Vagina (tissue), 2 donors: ENCODE measurements at places on chromosomes 2 and 18.

DNA sequence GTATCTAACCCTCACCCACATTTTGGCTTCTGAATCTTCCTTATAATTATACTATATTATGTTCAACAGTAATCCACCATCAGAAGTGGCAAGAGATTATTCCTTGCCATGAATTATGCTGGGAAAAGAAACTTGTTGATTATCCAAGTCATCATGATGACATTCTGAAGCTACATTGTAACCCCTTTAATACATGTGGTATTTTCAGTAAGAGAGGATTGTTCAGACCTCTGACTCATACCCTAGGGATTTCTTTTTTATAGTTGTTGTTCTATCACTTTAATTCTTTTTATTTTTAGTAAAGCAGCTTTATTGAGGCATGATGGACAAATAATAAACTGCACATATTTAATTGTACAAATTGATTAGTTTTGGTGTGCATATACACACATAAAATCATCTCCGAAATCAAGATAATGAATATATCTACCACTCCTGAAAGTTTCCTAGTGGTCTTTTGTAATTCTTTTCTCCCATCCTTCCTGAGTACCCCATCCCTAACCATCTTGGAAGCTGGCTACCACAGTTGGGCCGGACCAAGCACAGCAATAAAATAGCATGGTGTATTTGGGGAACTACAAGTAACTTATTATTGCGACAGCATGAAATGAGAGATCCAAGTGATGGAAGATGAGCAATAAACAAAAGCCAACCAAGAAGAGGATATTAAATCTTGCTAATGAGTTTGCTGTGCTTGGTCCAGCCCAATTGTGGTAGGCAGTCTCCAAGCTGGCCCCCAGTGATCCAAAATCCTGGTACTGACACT lies 159.9 kb downstream of the BARD1 start:
- no peak for DNase-seq

DNA sequence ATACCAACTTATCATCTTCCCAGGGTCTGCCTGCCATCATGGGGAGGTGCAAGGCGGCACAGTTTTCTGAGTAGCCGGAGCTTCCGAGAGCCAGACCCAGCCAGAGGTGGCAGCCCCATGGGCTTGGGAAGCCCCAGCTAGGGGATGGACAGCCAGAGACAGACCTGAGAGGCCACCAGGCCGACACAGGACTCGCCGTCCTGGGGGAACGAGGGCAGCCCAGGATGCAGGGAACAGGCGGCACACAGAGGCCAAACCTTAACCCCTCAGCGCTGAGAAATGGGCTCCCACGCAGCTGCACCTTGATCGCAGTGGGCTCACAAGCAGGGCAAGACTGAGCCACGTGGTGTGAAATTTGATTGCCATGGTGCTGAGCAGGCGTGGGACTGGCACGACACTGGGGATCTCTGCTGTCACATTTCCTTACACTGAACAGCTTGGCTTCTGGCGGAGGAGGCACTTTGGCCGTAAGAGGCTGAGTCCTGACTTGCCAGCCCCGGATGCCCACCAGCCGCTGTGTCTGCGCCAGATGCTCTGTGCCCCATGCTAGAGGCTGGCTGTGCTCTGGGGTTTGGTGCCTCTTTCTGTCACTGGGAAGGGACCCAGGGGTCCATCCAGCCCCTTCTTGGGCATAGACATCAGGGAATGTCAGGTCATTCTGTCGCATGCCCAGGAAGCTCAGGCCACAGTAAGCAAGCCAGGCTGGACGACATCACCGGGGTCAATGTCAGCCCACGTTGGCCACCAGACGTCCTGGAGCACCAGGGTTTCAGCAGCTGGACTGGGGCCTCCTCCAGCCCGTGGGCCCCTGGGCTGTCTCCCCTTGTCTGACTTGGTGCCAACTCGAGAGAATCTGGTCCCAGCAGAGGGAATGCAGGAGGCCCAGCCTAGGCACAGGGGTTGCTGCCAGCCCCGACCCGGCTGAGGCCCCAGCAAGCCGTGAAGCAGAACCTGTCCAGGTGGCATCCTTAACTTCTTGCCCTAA lies 312.1 kb upstream of the MYT1L start:
- peak; percentile 87 for DNase-seq

- no peak for DNase-seq
Observed at GRCh38 chr2:213238753-213239495, 45.3 kb upstream of the SPAG16 start.

DNA sequence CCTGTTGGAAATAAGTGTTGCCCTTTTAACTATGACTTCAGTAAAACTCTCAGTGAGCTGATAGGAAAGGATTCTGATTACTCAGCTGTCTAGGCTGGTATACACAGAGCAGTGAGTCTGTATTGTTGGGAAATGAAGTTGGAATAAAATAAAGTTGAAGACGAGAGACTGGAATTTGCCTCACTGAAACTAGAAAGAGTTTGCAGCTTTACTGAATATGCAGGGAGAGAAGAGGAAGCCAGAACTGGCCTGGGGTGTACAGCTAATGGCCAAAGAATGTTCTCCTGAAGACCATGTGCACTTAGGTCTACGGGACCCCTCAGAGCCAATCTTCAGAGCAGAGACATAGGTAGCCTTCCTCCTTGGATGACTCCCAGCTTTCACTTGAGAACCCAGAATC lies 26.5 kb downstream of the EIF4E2 start:
- DNase-seq, result no peak

DNA sequence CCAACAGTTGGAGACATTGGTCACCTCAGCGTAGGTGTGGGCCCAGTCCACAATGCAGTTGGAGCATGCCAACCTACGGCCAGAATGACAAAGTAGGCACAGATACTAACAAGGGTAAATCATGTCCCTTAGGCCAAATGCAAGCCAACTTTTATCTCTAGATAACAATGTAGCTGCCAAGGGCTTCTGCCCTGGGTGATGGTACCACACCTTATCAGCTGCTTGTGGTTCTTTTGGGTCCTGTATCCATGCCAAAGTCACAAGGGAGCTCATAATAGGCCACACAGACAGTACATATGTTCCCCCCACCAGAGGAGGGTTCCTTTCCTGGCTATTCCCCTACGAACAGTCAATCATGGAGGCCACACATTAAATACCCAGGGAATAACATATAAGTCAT lies 19.1 kb downstream of the PHOSPHO2 start:
- DNase-seq, result no peak

DNA sequence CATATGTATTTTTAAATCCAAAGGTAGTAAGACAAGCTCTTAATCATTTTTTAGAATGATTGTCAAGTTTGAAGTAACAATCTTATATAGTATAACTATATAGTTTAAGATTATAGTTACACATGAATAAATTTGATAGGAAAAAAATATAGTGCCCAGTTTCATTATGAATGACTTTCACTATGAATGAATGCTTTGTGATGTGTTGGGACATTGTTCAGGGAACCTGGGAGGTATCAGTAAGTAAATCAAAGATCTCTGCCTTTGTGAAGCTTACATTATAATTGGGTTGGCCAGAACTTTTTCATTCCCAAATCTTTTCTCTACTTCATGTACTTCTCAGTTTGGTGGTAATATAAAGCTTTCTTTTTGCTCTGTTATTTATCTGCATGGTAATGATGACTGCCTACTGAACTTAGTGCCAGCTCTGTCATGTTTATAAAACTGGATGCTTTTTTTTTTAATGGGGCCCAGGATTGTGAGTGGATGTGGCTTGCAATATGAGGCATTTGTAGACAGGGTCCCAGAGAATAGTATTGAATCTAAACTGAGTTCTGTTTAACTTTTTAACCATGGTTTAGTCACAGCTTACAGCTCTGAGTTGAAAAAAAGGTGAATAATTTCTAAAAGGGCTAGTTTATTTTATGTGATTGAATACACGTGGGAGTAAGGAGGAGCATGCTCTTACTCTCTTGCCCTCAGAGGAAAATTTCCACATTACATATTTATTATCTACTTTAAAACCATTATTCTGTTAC lies 23.3 kb downstream of the GLS start:
- DNase-seq, result no peak

DNA sequence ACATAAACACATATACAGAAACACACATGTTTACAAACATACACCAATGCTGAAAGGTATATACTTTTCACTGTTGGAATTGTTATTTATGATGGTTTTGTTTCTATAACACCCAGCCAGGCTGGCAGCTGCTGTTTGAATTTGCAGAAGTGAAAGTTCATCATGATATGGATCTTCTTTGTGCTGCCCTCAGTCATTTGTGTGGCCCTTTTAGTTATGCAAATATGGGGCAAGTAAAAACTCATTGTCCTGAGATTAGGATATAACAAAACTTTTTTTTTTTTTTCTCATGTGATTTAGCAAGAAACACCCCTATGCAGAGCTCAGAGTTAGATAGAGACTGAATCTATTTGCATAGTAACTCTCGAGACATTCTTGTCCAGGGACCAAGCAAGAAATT lies 714.1 kb downstream of the KCNJ3 start:
- DNase-seq, result no peak

DNA sequence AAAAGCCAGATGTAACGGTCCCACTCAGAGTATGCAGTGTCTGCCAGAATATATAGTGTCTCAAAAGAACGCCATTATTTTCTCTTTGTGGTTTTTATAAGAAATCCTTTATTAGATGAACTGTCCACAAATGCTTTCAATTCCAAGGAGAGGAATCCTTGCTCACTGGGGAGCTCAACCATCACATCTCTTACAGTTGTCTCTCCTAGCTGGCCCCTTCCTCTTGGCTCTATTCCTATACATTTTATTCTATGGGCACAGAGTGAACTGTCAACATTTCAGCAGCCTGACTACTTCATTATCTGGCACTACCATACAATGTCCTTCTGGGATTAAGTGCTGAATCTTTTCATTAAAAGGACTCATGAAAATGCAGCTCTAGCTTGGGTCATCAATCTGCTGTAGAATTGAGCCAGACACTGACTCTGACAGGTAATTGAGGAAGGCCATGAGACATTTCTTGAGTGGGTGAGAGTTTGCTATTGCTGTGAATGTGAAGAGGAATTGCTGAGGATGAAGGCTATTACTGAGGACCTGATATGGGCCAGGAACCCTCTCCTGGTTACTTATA lies 96.5 kb upstream of the THOC1 start:
- DNase-seq, result no peak

GRCh38 chr18:13416208-13416607 lies 197.6 kb downstream of the LDLRAD4 start:
- no peak for DNase-seq

GRCh38 chr18:28485918-28486317 lies 309.0 kb upstream of the CDH2 start:
- DNase-seq, result no peak

DNA sequence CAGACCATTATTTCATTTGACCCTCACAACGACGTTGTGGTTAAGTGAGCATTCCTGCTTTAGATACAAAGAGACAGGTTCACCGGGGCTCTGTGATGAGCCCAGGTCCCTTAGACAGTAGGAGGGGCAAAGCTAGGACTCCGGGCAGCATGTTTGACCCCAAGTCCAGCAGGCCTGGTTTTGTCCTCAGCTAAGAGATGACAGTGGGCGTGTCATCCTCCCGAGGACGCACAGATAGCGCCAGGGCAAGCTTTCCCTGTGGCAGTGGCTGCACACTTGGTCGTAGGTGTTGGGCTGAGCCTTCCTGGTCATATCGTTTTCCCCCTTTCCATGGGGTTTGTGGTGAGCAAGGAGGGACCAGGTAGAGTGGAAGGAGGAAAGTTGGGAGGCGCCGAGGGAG lies 76.3 kb downstream of the MTCL1 start:
- DNase-seq, result peak; percentile 67

GRCh38 chr18:13382366-13382953 lies 163.9 kb downstream of the LDLRAD4 start:
- DNase-seq, result peak; percentile 82

- DNase-seq, result no peak
Observed at GRCh38 chr2:15421753-15422152, 139.4 kb downstream of the NBAS start.

DNA sequence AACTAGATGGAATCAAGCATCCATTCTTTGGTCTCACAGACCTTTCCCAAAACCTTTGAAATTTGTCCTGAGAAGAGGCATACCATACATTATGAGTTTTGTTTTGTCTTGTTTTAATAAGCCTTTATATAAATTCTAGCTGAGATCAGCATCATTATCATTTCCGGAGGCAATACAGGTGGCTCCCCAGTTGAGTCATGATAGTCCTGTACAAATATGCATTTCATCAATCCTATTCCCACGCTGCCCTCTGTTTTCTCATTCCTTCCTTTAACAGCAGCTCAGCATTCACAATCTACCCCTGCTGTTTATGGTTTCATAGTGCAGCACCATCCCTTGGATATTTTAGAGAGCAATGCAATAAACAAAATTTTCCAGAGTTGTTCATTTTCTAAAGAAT lies 216.7 kb downstream of the TXNL1 start:
- DNase-seq, result no peak

DNA sequence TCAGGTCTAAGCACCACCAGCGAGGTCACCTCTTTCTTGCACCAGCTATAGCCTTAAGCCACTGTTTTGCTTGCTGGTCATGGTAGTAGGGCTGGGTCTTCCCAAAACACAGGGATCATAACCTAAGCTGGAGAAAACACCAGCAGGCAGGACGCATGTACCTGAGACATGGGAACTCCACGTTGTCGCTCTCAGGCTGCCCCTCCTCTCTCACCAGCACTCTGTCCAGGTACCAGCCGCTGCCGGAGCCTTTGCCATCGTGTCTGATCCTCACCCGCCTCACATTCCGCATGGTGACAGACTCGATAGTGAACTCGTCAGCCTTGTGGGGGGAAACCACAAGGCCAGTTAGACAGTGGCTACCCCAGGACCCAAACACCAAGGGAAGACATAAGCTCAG lies 79.5 kb downstream of the LOXHD1 start:
- peak; percentile 49 for DNase-seq

- DNase-seq, result no peak
Observed at GRCh38 chr2:205407984-205408383, 274.3 kb upstream of the NRP2 start.

- no peak for DNase-seq
Observed at GRCh38 chr2:176979981-176980710, 232.4 kb upstream of the HNRNPA3 start.

DNA sequence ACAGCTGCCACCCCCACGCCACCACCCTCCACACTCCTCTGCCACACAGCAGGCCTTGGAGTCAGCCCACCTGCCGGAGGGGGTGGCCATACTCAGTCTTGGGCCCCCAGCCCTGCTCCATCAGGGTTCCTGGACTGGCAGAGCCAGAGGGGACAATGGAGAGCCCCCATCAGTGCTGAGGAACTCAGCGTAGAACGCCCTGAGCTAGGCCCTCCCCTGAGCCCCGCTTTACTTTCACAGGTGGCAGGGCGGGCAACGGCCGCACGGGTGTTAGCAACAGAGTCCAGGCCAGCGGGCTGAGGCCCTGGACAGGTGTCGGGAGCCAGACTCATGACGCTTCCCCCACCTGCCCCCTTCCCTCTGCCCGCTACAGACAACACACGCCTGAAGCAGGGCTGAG lies 47.1 kb downstream of the FOSL2 start:
- no peak for DNase-seq

- no peak for DNase-seq
Observed at GRCh38 chr18:28050545-28050944, 126.4 kb downstream of the CDH2 start.

DNA sequence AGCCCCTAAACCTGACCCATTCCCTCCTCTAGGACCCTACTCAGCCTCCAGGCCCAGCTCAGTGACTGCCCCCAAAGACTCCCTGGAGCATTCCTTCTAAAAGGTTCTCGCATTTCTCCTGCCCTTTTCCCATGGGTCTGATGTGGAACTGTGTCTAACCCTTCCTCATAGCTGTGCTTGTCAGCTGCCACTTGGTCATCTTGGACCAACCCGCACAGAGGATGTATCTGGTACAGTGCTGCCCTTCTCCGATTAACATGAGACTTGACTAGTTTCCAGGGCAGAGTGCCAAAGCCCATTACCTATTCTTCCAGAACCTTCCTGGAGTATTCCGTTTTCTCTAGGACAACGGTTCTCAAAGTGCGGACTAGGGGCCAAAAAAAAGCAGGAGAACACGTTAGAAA lies 518 bp upstream of the NFU1 start:
- no peak for DNase-seq

GRCh38 chr2:42196403-42197267 lies 27.5 kb downstream of the EML4 start:
- DNase-seq, result no peak
